Naive thymus-derived CD8-positive, alpha-beta T cell (primary cell): ENCODE measurements at places on chromosomes 12 and 14. TPM values are rescaled to one million over a fixed set of nuclear protein-coding genes. Genes with fewer than 3 reads are reported as not detected.

Gene STYK1
- polyA plus RNA-seq, result not detected

Gene MYRFL
- polyA plus RNA-seq, result not detected

Gene STAB2
- polyA plus RNA-seq, result not detected

DNA sequence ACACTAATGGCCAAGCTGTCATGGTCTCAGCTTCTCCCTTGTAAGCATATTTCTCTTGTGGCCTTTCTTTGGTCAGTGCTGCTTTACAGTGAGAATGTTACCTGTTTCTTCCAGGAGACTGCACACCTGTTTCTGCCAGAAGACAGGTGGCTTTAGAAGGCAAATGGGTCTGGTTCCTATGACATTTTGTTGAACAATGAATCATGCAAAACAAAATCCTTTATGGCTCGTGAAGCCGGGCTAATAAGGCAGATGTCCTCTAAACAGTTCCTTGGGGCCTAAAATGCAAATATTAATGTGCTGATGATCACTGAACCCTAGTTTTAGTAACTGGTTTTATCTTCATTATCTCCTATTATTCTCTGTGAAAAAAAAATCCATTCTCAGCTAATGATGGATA is 927.6 kb downstream of the GALC start:
- no peak for DNase-seq

DNA sequence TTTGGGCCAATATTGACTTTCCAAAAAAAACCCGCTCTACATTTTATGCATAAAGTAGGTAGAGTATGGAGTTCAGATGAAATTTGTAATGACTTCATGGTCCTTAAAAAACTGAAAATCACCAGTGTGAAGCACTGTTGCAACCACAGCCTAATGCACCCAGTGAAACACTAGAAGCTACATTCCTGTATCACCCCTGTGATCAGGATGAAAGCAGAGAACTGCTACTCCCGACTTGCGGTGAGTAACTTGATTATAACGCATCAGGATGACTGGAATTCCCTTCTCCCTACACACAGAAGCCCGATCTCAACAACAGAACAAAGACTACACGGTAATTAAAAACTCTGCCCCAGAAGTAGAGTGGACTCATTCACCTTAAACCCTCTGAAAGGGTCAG is 33.8 kb downstream of the SPTB start:
- no peak for DNase-seq

- no peak for DNase-seq
These were observed 52.8 kb upstream of the EGLN3 start for GRCh38 chr14:34003691-34004090.

DNA sequence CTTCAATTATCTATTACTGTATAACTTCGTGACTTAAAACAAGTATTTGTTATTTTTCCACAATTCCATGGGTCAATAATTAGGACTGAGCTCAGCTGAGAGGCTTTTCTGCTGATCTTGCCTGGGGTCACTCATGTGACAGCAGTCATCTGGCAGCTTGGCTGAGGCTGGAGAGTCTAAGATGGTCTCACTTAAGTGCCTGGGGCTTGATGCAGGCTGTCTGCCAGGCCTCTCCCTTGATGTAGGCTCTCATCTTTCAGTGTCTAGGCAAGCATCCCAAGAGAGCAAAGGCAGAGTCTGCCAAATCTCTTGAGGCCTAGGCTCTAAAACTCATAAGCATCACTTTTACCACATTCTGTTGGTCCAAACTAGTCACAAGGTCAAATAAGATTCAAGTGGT is 93.2 kb downstream of the NKX2-1 start:
- DNase-seq, result no peak

- no peak for DNase-seq
These were observed 89.5 kb downstream of the ALX1 start for GRCh38 chr12:85369365-85370154.

GRCh38 chr14:60014402-60014801 is 77.3 kb upstream of the PCNX4 start:
- no peak for DNase-seq
